ENCODE measurements at places on chromosomes 4 and X. TPM values are rescaled to one million over a fixed set of nuclear protein-coding genes. Genes with fewer than 3 reads are reported as not detected.

DNA sequence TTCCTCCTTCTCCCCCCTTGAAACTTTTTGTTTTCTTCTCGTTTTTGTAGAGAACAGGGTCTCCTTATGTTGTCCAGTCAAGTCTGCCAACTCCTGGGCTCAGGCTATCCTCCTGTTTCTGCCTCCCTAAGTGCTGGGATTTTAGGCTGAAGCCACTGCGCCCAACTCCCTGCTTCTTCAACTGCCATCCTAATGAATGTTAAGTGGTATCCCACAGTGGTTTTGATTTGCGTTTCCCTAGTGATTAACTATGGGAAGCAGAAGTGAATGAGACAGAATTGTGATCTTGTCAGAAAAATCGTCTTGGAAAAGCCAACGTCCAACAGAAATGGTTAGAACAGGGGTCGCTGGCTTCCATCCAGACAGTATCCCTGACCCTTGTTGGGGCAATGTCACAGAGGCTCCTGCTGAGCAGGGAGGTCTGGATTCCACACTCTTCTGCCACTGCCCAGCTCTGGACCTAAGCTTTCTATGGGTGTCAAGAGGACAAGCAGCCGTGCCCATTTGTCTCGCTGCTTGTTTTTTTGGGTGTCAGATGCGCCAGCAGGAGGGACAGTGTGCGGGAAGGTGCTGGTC lies 869 bp upstream of the ADD1 start:
- peaks cover 22% of the 10 kb centered on the region for H3K4me1 ChIP-seq
- H3K4me3 ChIP-seq: peak overlapping the region; percentile 85
- H3K27ac ChIP-seq: peak overlapping the region; percentile 93
- no peaks in the 10 kb centered on the region for H3K36me3 ChIP-seq
- DNase-seq: no peak

DNA sequence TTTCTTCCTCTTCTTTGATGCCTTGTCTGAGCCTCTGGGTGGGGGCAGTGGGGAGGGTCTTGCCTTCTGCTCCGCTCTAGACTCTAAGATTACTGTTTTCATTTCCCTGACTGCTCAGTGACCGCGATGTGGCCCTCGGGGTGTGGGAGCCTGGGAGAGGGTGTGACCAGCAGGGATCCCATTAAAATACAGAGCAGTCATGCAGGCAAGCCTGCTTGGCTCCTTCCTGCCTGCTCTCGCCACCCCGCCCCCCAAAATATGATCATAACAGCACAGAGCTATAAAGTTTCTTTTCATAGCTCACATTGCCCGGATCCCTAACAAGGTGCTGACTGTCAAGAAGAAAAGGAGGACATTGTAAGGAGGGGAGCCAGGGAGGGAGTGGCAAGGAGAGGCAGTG lies 332.9 kb downstream of the RAB28 start:
- no peak for DNase-seq
- H3K27me3 ChIP-seq: no peaks in the 10 kb centered on the region
- H3K4me1 ChIP-seq: no peaks in the 10 kb centered on the region
- no peak overlapping the region for H3K27ac ChIP-seq
- H3K4me3 ChIP-seq: no peak overlapping the region

DNA sequence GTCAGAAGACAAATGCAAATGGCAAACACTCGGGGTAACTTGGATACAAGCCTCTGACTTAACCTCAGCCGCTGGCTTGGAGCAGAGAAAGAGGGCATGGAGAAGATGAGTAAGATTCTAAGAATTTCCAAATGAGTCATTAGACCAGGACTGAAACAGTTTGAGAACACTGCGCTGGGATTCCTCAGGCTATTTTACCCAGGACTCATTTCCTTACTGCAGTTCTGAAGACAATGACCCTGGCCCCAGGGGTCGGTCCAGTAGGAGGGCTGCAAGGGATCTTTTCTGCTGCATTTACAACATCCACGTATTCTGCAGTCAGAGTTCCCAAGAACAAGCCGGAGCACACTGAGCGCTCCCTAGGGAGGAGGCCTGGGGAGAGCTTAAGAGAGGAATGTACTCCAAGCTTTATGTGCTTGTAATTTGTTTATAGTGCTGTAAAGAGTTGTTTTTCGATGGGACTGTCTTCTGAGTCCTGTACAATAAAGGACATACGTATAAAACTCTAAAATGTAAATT lies 27.3 kb upstream of the SORBS2 start:
- H3K4me1 ChIP-seq: peaks cover 35% of the 10 kb centered on the region
- no peaks in the 10 kb centered on the region for H3K36me3 ChIP-seq
- peak; percentile 38 for DNase-seq
- peak overlapping the region; percentile 81 for H3K27ac ChIP-seq

The FRAS1 gene
- total RNA-seq: 7.1 TPM

DNA sequence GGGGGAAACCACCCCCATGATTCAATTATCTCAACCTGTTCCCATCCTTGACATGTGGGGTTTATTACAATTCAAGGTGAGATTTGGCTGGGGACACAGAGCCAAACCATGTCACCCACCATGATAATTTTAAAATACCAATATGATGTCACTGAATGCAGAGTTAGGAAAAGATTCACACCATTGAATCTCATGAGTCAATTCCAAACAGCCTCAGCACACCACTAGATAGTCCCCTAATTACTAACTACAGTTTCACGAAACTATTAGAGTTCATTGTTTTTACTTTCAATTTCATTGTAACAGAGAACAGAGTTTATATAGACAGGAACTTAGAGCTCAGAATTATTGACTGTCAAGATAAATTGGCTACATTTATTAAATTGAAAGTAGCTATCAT lies 410.2 kb downstream of the FAM47A start:
- H3K4me1 ChIP-seq: no peaks in the 10 kb centered on the region
- no peak for DNase-seq
- no peak overlapping the region for H3K4me3 ChIP-seq
- no peaks in the 10 kb centered on the region for H3K27me3 ChIP-seq

DNA sequence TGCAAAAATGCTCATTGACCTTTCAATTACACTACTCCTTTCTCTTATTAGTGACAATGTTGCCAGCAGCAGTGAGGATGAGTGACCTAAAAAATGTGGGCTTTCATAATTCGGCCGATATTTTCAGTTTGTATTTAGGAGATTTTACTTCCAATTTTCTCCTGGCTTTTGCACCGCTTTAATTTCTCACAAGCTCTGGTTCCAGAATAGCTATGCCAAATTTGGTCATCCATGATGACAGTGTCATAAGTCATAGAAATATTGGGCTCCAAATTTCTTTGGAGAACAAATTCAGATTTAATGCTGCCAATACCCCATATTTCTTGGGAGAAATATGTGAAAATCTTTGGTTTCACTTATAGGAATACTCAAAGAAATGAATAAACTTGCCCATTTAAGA lies 187.7 kb upstream of the HCCS start:
- no peaks in the 10 kb centered on the region for H3K36me3 ChIP-seq
- H3K4me1 ChIP-seq: no peaks in the 10 kb centered on the region
- H3K27ac ChIP-seq: no peak overlapping the region
- DNase-seq: no peak

The C1GALT1C1 gene
- total RNA-seq: 26.8 TPM

DNA sequence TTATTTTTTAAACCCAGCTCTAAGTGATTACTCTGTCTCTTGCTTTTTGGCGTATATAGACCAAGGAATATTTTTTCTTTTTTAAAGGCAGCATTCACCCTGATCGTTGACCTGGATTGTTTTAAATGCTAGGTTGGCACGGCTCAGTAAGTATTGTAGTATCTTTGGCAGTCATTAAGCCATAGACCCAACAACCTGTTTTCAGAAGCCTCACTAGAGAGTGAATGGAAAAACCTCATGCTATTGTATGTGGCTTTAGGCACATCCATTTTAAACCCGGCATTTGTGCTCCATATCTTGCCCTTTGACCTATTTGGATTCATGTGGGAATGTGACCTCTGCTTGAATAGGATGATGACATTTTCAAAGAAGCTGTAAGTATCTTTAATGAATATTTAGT lies 183.9 kb downstream of the SNCA start:
- no peaks in the 10 kb centered on the region for H3K27me3 ChIP-seq

The RTL5 gene
- total RNA-seq: 11.6 TPM

- H3K27me3 ChIP-seq: no peaks in the 10 kb centered on the region
- H3K4me1 ChIP-seq: peaks cover 17% of the 10 kb centered on the region
- no peak overlapping the region for H3K4me3 ChIP-seq
- no peak overlapping the region for H3K27ac ChIP-seq
- DNase-seq: no peak
Measured at GRCh38 chr4:16158504-16158852, 67.8 kb downstream of the TAPT1 start.

The SOD3 gene
- total RNA-seq: 743 TPM

GRCh38 chr4:88409206-88409605 lies 30.6 kb downstream of the HERC6 start:
- peaks cover 10% of the 10 kb centered on the region for H3K36me3 ChIP-seq
- H3K27ac ChIP-seq: no peak overlapping the region
- no peaks in the 10 kb centered on the region for H3K4me1 ChIP-seq
- DNase-seq: no peak

The HEPH gene
- total RNA-seq: 95.7 TPM

The APELA gene
- not detected for total RNA-seq

The GPC4 gene
- 21.3 TPM for total RNA-seq

GRCh38 chr4:53688186-53688790 lies 97.0 kb upstream of the LNX1 start:
- H3K27me3 ChIP-seq: no peaks in the 10 kb centered on the region
- peak overlapping the region; percentile 45 for H3K27ac ChIP-seq
- H3K36me3 ChIP-seq: no peaks in the 10 kb centered on the region
- H3K4me3 ChIP-seq: no peak overlapping the region

The CAPN6 gene
- total RNA-seq: 0.63 TPM

- H3K27me3 ChIP-seq: no peaks in the 10 kb centered on the region
- H3K27ac ChIP-seq: no peak overlapping the region
- H3K36me3 ChIP-seq: peaks cover 41% of the 10 kb centered on the region
Measured at GRCh38 chrX:47175588-47175980, 18.0 kb upstream of the UBA1 start.

GRCh38 chrX:86830685-86831084 lies 682.4 kb downstream of the DACH2 start:
- no peaks in the 10 kb centered on the region for H3K27me3 ChIP-seq
- no peak for DNase-seq
- H3K4me1 ChIP-seq: no peaks in the 10 kb centered on the region
- no peak overlapping the region for H3K4me3 ChIP-seq
- H3K36me3 ChIP-seq: no peaks in the 10 kb centered on the region

GRCh38 chrX:30888526-30889146 lies 418 bp downstream of the TAB3 start:
- H3K27me3 ChIP-seq: no peaks in the 10 kb centered on the region
- H3K4me3 ChIP-seq: peak overlapping the region; percentile 83
- peak overlapping the region; percentile 17 for H3K27ac ChIP-seq
- no peak for DNase-seq

The SMIM20 gene
- 20.1 TPM for total RNA-seq

DNA sequence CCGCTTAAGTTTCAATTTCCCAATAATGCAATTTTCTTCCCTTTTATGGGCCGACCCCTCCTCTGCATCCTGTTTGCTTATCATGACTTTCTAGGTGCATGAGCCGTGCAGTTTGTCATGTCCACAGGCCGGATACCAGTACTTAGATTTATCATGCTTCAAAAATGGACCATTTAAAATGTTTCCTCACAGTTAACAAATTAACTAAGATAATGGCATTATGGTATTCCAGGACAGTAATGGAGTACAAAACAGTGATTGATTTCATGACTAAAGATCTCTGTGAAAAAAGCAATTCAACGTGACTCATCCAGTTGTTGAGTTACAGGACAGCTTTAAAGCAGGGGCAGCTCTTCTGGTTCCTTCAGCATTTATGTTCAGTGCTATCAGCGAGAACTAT lies 23.0 kb downstream of the SNX25 start:
- H3K4me1 ChIP-seq: peaks cover 43% of the 10 kb centered on the region
- no peak overlapping the region for H3K4me3 ChIP-seq
- H3K36me3 ChIP-seq: no peaks in the 10 kb centered on the region
- no peak for DNase-seq

The OTC gene
- not detected for total RNA-seq

DNA sequence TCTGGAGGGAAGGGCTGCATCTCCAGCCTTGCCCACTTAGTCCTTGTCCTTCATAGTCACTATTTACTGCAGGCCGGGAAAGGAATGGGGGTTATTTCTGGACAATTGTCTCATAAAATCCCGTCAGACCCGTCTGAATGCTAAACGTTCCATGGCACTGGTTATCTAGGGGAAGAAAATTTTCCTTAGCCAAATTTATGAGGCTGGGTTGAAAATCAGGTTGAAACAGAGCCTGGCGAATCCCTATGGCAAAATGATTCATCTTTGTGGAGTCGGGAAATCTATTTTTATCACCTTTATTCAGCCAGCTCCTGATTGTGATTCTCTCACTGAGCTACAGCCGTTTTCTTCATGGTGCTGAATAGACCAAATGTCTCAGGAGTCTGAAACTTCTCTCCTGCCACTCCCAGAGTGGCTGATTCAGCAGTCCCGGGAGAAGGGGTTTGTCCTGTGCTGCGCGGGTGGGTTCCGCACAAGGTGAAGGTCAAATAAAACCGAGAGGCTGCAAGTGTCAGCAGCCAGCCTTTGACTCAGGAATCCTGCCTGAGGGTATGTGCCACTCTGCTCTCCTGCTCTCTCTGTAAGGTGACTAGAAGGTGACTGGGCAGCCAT lies 1.0 kb downstream of the LIMCH1 start:
- H3K36me3 ChIP-seq: no peaks in the 10 kb centered on the region
- peak overlapping the region; percentile 90 for H3K27ac ChIP-seq
- no peak for DNase-seq
- H3K27me3 ChIP-seq: no peaks in the 10 kb centered on the region
- H3K4me3 ChIP-seq: peak overlapping the region; percentile 65

- no peak for DNase-seq
- H3K4me3 ChIP-seq: peak overlapping the region; percentile 76
- H3K27ac ChIP-seq: no peak overlapping the region
- H3K27me3 ChIP-seq: no peaks in the 10 kb centered on the region
Measured at GRCh38 chrX:16946971-16947562, 609 bp downstream of the REPS2 start.
